Left colon (tissue), 2 donors: ENCODE measurements at places on chromosomes 1 and 21. TPM values are rescaled to one million over a fixed set of nuclear protein-coding genes. Genes with fewer than 3 reads are reported as not detected.
A peak's percentile ranks its signal among the peaks of the same experiment; 100 is the strongest.

The GPR161 gene
- 3.4 TPM for total RNA-seq

GRCh38 chr1:52706941-52707926, 9.1 kb upstream of the COA7 start:
- peak; percentile 47 for DNase-seq

GRCh38 chr1:206679738-206680211, 4.9 kb upstream of the MAPKAPK2 start:
- no peak for DNase-seq

GRCh38 chr1:207058878-207059867, 6.1 kb downstream of the PFKFB2 start:
- DNase-seq, result no peak
